Activated CD8-positive, alpha-beta memory T cell treated with anti-CD3 and anti-CD28 coated beads for 4 hours (primary cell): ENCODE measurements at places on chromosomes 12 and 14.

- no peak for DNase-seq
These were observed 34.2 kb downstream of the CCDC88C start for GRCh38 chr14:91383439-91383838.

DNA sequence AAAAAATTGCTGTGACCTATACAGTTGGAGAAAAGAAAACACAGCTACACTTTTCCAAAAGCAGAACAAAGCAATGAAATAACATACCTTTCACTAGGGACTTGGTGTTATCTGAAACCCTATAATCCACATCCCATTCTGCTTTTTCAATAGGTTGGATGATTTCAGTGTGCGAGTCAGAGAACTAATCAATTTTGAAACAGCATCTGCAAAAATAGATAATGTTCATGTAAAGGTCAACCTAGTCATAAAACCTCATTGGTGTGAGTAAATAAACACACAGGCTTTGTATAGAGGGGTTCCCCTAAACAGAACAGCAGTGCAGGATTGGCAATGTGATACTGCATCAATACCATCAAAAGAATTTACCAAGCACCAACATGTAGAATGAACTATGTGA lies 173.0 kb upstream of the G2E3 start:
- no peak for DNase-seq

DNA sequence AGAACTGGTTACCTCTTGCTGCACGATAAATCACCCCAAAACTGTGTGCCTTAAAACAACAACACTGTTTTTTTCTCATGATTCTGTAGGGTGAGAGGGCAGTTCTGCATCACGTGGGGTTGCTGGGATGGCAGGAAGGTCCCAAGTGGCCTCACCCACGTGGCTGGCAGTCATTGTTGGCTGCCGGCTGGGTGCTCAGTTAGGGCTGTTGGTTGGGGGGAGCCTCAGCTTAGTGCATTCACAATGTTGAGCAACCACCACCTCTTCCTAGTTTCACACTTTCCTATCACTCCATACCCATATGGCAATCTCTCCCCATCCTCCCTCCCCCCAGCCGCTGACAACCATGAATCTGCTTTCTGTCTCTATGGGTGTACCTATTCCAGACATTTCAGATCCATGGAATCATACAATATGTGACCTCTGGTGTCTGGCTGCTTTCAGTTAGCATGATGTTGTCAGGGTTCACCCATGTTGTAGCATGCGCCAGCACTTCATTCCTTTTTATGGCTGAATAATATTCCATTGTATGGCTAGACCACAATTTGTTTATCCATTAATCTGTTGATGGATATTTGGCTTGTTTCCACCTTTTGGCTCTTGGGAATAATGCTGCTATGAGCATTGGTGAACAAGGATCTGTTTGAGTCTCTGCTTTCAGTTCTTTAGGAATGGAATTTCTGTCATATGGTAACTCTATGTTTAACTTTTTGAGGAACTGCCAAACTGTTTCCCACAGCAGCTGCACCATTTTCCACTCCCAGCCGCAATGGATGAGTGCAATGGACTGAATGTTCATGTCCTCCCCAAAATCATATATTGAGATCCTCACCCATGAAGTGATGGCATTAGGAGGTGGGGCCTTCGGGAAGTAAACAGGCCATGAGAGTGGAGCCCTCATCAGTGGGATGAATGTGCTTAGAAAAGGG lies 11.2 kb upstream of the POP5 start:
- no peak for DNase-seq

DNA sequence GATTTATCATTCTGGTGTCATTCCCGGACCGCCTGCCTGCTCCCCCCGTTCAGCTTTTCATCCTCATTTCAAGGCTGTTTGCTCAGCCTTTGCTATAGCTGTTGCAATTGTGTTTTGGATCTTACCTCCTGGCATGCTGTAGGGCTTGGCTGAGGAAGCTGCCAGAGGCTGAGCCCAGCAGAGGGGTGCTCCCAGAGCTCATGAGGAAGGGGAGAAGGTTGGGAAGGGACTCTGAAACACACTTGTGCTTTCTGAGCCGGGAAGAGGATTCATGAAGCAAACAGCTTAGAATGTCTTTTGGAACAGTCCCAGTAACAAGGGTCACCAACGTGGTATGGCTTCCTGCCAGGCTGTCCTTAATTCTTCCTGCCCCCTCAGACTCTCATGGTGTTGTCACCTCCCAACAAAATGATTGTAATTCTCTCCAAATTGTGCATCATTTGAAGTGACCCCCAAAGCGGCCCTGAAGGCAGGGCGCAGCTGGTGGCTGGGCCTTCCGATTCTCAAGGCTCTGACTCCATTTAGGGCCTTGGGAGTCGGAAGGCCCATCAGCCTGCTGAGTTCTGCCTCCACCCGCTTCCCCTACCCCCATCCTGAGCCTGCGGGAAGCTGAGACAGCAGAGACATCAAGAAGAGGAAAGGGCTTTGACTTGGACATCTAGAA lies 111.9 kb upstream of the ARHGAP5 start:
- no peak for DNase-seq

DNA sequence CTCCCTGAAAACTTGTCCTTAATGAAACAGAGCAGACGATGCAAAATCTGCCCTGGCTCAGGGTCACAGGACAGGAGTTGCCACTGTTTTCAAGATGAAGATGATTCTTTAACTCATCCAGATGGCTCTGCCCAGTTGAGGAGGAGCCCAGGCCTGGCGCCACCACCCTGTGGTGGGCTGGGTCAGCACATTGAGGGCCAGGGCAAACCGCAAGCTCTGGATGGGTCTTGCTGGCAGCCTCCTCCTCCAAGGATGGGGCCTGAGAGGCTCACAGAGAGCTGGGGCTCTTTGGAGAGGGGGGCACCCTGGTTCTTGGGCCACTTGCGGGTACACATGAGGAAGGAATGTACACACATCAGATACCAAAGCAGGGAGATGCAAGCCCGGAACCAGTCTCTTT lies 158.2 kb downstream of the NUAK1 start:
- no peak for DNase-seq

DNA sequence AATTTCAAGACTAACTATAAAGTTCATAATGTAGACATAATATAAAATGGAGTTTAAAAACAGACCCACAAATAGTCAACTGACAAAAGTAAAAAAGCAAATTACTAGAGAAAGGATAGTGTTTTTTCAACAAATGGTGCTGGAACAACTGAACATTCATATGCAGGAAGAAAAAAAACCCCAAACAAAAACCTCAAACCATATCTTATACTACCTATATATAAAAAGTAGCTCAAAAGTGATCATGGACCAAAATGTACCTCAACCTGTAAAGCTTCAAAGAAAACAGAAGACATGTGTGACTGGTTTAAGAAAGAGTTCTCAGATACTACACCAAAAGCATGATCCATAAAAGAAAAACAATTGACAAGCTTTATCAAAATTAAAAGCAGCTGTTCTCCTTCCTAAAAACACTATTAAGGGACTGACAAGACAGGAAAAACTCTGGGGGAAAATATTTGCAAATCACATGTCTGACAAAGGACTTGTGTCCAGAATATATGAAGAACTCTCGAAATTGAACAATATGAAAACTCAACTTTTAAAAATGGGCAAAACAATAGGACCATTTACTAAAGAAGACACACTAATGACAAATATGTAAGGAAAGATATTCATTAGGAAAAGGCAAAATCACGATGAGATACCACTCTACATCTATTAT lies 22.7 kb upstream of the ARID4A start:
- no peak for DNase-seq

GRCh38 chr14:66649498-66649897 lies 141.6 kb downstream of the GPHN start:
- DNase-seq, result no peak

- no peak for DNase-seq
These were observed 66.2 kb upstream of the PTGR2 start for GRCh38 chr14:73785336-73785833.

DNA sequence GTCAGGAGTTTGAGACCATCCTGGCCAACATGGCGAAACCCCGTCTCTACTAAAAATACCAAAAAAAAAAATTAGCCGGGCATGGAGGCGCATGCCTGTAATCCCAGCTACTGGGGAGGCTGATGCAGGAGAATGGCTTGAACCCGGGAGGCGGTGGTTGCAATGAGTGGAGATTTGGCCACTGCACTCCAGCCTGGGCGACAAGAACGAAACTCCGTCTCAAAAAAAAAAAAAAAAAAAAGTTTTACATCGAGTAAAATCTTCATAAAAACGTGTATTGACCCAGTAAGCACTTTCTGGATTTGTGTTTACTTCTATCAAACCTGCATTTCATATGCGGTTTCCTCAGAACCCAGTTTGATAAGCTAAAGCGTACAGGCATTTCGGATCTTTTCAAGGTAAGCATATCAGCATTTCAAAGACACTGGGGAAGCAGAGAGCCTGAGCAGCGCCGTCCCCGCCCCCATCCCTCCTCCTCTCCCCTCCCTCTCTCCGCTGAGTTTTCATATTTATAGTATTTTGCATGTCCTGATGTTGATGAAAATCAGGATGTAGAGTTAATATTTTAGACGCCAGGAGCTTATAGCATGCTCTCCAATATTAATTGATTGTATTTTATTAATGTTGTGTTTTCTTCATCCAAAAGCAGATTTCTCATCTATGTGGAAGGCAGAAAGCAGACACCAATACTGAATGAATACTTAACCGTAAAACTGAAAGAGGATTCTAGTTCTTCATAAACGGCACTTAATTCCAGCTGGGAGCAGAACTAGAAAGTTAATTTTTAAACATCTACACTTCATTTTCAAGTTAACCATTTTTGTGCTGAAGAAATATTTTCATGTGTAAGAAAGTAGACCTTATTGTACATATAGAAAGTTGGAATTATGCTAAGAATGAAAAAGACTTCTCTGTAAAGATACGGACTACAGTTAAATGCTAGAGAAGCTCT lies 9.2 kb upstream of the HIP1R start:
- DNase-seq, result no peak

DNA sequence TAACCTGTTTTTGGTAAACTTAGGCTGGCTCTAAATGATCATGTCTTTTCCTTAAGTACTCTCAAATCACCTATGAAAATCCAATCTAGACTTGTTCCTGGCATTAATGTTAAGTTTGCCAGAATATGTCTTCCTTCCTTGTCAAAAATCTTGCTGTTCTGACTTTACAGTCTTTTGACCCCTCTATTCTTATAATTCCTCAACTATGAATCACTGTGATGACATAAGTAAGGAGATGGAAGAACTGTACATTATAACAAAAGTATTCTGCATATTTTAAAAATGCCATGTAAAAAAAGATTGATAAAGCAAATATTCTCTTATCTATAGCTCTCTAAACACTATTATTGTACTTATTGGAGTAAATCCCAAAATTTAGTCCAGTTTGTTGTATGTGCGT lies 51.4 kb upstream of the BAZ1A start:
- DNase-seq, result no peak

DNA sequence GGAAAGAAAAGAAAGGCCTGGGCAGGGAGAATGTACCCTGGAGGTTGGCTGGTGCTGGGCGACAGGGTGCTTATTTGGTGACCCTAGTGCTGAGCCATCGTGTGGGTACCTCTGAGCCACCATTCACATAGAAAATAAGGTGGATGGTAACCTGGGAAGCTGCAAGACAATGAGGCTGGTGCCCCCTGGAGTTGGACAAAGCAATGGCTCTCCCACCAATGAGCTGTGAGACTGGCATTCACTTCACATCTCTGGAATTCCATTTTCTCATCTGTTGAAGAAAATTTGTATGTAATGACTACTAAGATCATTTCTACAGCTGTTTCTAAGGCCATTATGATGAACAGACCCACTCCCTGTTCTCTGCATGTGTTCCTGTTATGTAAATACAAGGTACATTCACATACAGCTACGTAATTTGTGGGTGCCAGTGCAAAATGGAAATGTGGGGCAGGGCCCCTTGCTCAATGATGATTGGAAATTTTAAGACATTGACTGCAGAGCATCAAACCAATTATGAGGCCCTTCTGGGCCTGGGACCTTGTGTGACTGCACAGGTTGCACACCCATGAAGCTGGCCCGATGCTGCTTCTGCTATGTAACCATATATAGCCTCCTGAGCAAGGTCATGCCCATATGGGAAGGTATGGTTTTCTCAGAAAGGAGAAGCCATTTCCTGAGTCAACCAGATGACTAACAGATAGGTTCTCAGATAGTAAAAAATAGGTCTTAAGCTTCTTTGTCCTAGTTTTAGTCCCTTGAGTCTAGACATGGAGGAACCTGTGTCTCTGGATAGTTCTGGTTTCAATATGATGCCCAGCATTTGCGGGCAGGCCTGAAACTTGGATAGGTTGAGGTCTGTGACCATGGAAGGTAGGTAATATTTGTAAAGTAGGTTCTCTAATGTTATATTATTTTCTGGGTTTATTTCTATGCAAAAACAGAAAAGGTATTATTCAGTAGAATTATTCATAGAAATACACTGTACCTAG lies 63.4 kb upstream of the IGF1 start:
- DNase-seq, result no peak

- DNase-seq, result no peak
These were observed 14.5 kb downstream of the GMFB start for GRCh38 chr14:54474232-54474793.

DNA sequence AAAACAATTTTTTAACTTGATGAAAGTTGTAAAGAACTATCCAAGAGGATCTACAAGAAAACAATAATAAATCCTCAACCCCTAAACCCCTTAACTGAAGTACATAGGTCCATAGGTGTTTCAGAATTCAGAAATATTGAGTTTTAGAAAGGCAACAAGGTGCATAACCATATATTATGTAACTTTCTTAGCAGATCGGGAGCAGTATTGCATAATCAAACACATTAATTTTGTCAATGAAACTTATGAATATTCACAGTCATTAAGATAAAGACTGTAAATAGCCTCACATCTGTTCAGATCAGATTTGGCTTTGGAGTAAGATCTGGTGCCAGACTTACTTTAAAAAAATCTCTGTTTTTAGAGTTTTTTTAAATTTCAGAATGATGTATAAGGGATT lies 647.1 kb upstream of the FLRT2 start:
- DNase-seq, result no peak

DNA sequence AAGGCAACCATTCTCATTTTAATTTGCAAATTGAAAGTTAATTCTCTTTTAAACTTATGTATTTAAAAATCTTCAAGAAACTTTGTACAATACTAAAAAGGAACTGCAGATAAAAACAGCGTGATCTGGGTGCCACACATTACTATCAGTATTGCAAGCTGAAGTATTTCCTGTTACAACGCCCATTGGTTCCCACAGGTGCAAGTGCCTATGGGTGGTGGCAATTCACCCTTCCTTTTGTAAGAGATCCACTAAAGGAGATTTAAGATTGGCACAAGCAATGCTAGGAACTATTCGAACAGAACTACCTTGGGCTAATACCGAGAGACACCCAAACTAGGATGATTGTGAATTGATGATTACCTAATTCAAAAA lies 13.2 kb downstream of the TAOK3 start:
- no peak for DNase-seq

- DNase-seq, result no peak
These were observed 776 bp downstream of the RDH5 start for GRCh38 chr12:55720894-55721444.

- no peak for DNase-seq
These were observed 102.5 kb upstream of the EIF5 start for GRCh38 chr14:103231376-103232019.
